NCI-H345 (cell line): ENCODE measurements at places on chromosomes 2 and 18.

DNA sequence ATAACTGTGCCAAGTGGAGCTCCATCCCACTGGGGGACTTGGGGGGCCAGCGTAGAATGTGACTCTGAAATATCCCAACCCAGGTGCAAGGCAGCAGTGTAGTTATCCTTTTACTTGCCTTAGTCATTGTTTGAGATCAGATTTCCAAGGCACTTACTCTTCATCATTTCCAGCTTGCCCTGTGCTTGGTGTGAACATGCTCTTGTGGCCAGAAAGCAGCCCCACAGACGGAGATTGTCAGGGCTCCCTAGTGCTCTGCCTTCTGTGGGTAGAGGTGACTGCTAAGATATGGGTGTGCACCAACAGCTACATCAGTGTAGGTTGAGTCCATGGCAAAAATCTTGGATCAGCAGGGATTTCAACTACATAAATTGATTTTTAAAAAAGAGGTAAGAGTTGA lies 2010.0 kb upstream of the PIK3C3 start:
- DNase-seq: no peak

DNA sequence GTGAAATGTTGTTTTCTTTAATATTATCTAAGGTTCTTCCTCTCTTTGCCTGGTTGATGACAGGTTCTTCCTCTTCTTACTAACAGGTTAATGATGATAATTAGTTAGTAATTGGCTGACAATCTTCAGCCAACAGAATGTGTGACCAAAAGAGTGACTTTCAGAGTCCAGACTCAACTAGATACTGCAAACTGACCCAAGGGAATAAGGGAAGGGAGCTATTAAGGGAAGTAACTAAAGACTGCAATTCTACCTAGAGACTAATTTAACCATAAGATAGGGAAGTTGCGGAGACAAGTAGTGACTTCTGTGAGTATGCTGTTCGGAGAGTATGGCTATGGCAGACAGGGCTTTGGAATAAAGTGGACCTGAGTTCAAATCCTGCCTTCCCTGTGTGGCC lies 127.3 kb upstream of the TACR1 start:
- DNase-seq: no peak

DNA sequence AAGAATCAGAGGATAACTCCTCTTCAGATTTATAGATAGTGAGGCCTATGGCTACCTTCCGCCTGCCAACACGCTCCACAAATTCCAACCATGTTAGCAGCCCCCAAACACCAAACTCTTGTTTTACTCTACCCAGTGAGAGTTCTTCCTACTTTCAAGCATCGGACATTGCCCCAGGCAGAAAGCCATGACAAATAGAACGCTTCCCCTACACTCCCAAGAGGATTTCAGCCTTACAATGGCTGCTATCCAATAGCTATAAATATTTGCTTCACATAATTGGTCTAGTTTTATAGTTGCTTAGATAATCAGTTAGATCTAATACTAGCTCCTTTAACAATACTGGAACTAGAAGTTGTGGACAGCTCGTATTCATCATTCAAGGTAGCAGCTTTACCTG lies 503.4 kb upstream of the VRK2 start:
- no peak for DNase-seq

GRCh38 chr2:150413366-150413765 lies 74.1 kb downstream of the RND3 start:
- DNase-seq: no peak

DNA sequence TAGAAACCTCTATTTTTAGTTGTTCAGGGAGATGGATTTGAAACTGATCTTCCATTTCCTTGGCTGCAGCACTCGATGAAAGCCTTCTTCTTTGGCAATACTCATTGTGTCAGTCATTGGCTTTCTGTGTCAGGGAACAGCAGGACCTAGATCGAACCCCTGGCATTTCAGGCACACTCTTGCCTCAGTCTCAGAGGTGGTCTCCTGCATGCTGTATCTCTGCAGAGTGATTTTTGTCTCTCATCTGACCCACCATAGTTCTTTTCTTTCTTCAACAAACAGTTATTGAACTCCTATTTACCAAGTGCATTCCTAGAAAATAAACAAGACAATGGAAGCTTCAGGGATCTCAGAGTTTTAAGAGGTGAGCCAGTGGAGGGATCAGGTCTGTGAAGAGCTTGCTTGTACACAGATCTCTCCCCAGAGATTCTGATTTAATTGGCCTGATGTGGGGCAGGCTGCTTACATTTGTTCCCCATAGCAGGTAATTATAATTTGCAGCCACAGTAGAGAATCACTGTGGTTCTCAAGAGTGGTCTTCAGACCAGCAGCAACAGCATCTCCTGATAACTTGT lies 473.1 kb upstream of the TCF4 start:
- no peak for DNase-seq

GRCh38 chr2:130728007-130728454 lies 839 bp upstream of the GPR148 start:
- DNase-seq: peak; percentile 58

- no peak for DNase-seq
These were observed 92.1 kb downstream of the ACKR3 start for GRCh38 chr2:236661762-236662110.

GRCh38 chr2:223079378-223079777 lies 27.4 kb downstream of the KCNE4 start:
- DNase-seq: no peak

- peak; percentile 5 for DNase-seq
These were observed 51.5 kb upstream of the CDH19 start for GRCh38 chr18:66655407-66655806.

DNA sequence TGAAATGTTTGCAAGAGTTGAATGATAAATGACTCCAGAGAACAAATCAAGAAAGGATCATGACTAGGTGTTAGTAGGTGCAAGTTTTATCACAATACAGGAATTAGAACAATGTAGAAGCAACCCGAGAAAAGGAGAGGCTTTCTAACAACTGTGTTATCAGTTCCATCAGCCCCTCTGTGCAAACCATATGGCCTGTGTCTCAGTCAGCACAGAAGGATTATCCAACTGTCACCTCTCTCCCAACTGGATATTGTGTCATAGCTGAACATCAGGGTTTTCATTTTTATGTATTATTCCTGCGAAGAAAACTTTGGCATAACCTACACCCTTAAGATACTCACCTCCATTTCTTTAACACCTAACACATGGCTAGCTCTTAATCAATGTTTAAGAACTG lies 321.6 kb upstream of the RND3 start:
- DNase-seq: no peak

DNA sequence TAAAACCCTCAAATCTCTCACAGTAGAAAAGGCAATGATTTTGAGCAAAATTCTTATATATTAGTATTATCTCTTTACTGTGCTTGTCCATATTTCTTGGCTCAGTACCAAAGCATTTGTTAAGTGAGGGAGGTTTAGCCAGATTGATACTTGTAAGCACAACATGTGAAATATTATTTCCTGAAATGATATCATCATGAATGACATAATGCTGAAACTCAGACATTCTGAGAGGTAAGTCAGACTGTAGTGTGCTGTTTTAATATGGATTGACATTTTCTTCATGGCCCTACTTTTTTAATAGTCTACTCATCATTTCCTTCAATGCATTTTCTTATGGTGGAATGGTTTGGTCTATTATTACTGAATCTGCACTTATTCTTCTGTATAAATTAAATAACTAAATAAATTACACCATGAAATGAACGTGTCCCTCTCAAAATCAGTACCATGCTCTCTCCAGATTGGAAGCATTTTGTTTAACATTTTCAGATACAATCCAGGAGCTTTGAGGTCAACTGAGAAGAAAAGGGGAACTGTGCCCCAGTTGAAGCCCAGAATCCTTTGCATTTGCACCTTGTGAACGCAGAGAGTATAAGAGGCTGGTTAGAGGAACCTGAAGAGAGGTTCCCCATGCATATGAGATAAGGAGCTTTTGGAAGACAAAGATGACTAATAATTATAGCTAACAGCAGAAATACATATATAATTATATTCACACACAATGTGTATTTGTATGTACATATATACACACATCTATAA lies 50.1 kb upstream of the CRACDL start:
- no peak for DNase-seq

- DNase-seq: no peak
These were observed 73.5 kb downstream of the CCBE1 start for GRCh38 chr18:59623456-59624368.

DNA sequence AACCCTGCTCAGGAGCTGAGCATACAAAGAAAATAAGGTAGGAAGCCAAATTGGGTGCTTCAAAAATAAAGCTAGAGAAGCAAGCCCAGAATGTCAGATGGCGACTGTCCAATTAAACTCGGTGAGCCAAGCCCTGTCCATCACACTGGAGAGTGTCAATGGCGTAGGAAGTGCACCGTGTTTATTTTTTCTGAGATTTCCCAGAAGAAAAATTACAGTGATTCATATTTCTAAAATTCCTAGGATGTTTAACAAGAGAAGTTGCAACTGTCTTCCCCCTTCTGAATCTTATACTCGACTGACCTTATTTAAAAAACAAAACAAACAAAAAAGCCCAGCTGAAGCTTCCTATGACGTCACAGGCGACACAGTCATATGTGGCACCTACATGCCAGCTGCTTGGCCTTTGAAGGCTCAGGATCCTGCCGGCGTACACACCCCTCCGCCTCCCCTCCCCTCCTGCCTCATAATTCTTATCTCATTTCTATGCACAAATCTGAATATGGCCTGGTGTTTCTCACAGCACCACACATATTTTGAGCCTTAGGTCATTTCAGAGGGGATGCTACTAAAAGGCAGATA lies 60.8 kb downstream of the MBP start:
- no peak for DNase-seq

- no peak for DNase-seq
These were observed 142.6 kb downstream of the RTP5 start for GRCh38 chr2:242011991-242012764.

DNA sequence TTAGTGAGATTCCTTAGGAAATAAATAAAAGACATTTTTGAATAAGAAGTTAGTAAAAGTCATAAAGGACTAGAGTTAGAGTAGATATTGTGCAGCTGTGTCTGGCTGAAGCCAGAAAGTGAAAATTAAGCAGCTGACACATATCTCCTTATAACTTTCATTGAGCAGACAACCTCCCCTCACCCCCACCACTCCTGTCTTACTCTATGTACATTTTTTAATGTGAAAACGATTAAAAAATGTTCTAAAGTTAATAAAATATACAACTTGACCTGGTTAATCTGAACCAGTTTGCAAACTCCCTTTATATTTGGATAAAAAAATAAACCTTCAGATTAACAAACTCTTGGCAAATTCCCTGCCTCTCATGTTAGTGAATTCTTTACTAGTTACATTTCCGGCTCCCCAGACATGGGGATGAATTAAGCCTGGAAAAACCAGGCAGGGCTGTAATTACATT lies 462.8 kb downstream of the MEIS1 start:
- DNase-seq: no peak

DNA sequence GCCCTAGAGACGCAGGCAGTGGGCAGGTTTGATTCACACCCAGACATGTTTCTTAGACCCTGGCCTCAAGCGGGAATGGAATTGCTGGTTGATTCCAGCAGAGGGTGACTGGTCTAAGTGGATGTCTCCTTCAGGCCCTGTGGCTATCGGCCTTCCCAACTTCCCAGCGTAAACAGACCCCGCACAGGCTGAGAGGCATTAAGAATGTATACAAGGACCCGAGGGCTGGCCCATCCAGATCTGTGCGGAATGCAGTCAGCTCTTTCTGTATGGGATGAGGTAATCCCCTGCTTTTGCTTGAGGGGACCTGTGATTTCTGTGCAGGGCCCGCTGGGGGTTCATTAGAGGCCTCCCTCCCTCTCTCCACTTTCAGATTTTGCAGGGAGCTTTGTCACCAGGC lies 6.5 kb downstream of the ACKR3 start:
- no peak for DNase-seq

- DNase-seq: peak; percentile 39
These were observed 93.9 kb downstream of the FARSB start for GRCh38 chr2:222561817-222562645.

DNA sequence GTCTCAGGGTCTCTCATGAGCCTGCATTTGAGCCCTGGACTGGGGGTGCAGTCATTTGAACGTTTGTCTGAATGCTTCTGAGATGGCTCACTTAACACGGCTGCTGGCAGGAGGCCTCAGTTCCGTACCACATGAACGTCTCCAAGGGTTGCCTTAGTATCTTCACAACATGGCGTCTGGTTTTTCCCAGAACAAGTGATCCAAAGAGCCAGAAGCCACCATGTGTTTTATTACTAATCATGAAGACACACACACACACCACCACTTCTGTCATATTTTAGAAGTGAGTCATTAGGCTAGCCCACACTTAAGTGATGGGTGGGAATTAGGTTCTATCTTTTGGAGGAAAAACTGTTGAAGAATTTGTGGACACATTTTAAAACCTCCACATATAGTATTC lies 15.0 kb upstream of the MYO1B start:
- DNase-seq: no peak

DNA sequence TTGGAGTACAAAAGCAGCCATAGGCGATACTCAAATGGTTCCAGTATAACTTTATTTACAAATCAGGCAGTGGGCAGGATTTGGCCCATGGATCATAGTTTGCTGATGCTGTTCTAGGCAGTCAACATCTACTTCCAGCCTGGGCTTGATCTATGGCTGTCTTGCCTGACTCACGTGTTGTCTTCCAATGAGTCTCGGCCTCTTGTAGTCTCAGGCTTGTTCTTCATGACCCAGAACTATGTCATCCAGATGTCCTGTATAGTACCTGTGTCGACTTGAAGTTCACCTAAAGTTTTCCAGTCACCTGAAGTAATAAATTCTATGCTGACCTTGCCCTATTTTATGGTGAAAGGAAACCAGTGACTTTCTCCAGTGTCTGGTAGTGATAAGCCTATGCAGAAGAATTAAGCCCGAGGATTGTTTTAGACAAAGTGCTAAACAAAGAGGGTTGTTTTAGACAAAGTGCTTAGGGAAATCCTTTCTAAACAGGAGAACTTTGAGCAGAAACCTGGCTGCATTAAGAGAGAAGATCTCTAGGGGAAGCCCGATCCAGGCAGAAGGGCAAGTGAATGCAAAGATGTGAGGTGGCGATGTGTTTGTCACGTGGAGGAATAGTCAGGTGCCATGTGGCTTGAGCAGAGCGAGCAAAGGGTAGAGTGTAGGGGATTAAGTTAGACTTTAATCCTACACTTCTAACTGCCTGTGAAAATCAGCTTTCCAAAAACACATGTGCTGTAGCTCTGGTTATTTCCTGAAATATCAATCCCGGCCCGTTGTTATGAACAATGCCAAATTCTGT lies 8.5 kb upstream of the THNSL2 start:
- DNase-seq: no peak

DNA sequence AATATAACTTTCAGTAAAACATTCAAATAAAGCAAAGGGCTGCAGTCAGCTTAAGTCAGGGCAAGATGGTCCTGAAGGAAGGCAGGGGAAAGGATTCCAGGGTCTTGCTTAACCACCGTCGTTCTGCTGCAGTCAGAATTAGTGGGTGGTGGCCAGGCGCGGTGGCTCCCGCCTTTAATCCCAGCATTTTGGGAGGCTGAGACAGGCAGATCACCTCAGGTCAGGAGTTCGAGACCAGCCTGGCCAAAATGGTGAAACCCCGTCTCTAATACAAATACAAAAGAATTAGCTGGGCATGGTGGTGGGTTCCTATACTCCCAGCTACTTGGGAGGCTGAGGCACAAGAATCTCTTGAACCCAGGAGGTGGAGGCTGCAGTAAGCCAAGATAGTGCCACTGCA lies 6.8 kb downstream of the SLC19A3 start:
- no peak for DNase-seq

- no peak for DNase-seq
These were observed 18.3 kb upstream of the KCNK3 start for GRCh38 chr2:26674002-26674751.
